Activated CD4-positive, alpha-beta memory T cell treated with anti-CD3 and anti-CD28 coated beads for 36 hours (primary cell): ENCODE measurements at places on chromosomes 3 and 15. TPM values are rescaled to one million over a fixed set of nuclear protein-coding genes. Genes with fewer than 3 reads are reported as not detected.

The LYZL4 gene
- not detected for total RNA-seq

The MESP2 gene
- not detected for total RNA-seq

The TMEM42 gene
- total RNA-seq, result 13.0 TPM

The ZNF662 gene
- total RNA-seq, result 0.64 TPM

The METTL6 gene
- total RNA-seq, result 17.3 TPM

The USP3 gene
- 46.1 TPM for total RNA-seq

The CLDN18 gene
- not detected for total RNA-seq

The FBXW12 gene
- total RNA-seq, result not detected

The MOBP gene
- not detected for total RNA-seq

The GHSR gene
- not detected for total RNA-seq

The RAD51 gene
- total RNA-seq, result 70.0 TPM
